ENCODE measurements at places on chromosomes 6 and 20. TPM values are rescaled to one million over a fixed set of nuclear protein-coding genes. Genes with fewer than 3 reads are reported as not detected.

DNA sequence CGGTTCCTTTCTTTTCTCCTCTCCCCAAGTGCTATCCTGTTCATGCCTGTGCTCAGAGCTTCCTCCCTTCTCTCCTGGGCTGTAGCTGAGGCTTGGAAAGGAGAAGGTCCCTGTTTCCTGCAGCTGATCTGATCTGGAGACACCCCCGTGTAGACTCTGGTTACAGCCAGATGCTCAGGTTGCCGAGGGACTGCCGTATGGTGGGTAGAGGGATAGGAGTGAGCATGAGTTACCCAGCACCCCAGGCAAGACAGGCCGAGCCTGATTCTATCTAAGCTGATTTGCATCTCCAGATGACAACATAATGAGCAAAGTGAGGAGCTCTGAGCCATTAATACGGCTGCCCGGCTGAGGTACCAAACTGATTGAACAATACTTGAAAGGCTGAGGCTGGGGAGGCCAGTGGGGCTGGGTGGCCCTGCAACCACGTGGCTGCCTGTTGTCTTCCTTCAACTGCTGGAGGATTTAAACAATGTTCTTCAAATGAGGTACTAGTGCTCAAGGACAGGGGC lies 91.8 kb downstream of the ASXL1 start:
- H3K4me1 ChIP-seq, result peaks cover 55% of the 10 kb centered on the region
- no peaks in the 10 kb centered on the region for H3K36me3 ChIP-seq
- peak overlapping the region; percentile 87 for H3K27ac ChIP-seq
- no peaks in the 10 kb centered on the region for H3K27me3 ChIP-seq
- no peak for DNase-seq

BPHL gene
- 11.3 TPM for total RNA-seq

GRCh38 chr6:62819640-62820039 lies 391.6 kb upstream of the FKBP1C start:
- H3K27ac ChIP-seq, result no peak overlapping the region
- DNase-seq, result no peak
- no peak overlapping the region for H3K4me3 ChIP-seq
- no peaks in the 10 kb centered on the region for H3K4me1 ChIP-seq
- no peaks in the 10 kb centered on the region for H3K36me3 ChIP-seq

CNKSR3 gene
- total RNA-seq, result not detected

FOXQ1 gene
- not detected for total RNA-seq

DNA sequence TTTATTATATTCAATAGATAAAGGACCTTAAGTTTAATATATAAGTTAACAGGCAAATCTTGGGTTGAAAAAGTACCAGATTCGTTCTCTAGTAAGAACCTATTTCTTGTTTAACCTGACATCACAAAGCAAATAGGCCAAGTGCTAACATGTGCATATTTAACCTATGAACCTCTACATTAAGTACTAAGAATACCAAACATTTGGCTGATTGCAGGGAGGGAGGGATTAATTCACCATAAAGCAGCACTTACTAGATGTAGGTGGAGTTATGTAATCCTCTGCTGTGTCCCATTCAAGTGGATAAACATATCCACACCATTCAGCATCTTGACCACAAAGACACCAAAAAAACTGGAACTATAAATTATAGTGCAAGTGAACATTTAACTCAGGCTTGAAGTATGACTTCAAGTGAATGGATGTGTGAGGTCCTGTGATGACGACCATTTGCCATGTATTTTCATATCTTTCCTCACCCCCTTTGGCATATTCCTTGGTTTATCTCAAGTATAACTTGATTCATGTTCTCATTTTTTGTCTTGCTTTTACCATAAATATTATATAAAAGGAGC lies 10.2 kb downstream of the STX11 start:
- no peak overlapping the region for H3K27ac ChIP-seq
- H3K27me3 ChIP-seq, result no peaks in the 10 kb centered on the region
- H3K36me3 ChIP-seq, result no peaks in the 10 kb centered on the region

GRCh38 chr20:10747019-10747418 lies 73.2 kb upstream of the JAG1 start:
- no peaks in the 10 kb centered on the region for H3K4me1 ChIP-seq
- peaks cover 14% of the 10 kb centered on the region for H3K27me3 ChIP-seq
- H3K4me3 ChIP-seq, result no peak overlapping the region
- no peak overlapping the region for H3K27ac ChIP-seq
- no peak for DNase-seq

Data from naive thymus-derived CD8-positive, alpha-beta T cell (primary cell).